Renal cortex interstitium (tissue), 15 donors: ENCODE measurements at places on chromosomes 6 and 20. TPM values are rescaled to one million over a fixed set of nuclear protein-coding genes. Genes with fewer than 3 reads are reported as not detected.

The RAET1E gene
- polyA plus RNA-seq, result 0.50 TPM

DNA sequence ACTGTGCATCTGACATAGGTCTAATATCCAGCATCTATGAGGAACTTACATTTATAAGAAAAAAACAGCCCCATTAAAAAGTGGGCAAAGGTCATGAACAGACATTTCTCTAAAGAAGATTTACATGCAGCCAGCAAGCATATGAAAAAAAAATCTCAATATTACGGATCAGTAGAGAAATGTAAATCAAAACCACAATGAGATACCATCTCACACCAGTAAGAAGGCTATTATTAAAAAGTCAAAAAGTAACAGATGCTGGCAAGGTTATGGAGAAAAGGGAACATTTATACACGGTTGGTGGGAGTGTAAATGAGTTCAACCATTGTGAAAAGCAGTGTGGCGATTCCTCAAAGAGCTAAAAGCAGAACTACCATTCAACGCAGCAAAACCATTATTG is 13.1 kb downstream of the METTL24 start:
- DNase-seq, result no peak

- DNase-seq, result no peak
These were observed 223.7 kb downstream of the TAF4 start for GRCh38 chr20:61841966-61842365.

GRCh38 chr20:25014816-25015215 is 22.3 kb upstream of the APMAP start:
- no peak for DNase-seq

DNA sequence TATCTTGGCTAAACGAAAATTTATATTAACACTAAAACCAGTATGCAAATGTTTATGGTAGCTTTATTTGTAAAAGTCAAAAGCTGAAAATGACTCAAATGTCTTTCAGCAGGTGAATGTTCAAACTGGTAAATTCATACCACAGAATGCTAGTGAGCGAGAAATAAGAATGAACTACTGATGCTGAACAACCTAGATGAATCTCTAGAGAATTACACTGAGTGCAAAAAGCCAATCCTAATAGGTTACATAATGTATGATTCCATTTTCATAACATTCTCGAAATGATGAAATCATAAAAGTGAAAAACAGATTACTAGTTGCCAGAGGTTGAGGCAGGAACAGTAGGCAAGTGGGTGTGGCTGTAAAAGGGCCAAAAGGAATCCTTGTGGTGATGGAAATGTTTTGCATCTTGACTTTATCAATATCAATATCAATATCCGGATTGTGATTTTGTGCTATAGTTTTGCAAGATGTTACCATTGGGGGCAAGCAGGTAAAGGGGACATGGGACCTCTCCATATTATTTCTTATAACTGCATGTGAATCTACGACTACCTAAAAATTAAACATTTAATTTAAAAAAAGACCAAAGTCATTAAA is 26.1 kb downstream of the ZNF311 start:
- no peak for DNase-seq

DNA sequence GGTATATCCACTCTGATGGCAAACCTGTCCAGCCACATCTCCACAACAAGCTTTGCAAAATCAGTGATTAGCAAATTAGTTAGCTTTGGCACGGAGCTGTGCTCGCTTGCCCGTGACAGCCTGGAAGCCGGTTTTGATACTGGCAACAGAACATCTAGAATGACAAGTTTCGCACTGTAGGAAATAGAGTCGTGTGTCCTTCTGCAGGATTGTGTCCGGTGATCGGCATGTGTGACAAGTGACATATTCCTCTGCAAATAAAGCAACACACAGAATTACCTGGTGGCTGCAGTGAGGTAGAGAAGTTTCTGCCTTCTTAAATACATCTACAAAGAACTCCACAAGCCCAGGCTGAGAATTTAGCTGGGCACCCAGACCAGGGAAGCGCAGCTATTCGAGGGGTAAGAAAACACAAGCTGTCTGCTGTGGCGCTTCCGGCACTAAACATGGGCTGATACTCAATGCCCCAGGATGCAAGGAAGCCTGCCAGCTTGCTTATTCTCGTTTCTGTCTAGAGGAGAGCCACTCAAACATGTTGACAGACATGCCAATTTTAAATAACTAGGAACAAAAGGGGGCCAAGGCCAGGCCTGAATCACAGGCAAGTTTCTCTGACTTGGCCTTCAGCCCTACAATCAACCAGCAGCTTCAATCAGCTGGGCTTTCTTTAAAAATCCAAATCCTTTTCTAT is 22.2 kb downstream of the EIF2S2 start:
- DNase-seq, result no peak

- no peak for DNase-seq
These were observed 112.2 kb upstream of the GRIK2 start for GRCh38 chr6:101281266-101281665.

The TMEM244 gene
- not detected for polyA plus RNA-seq

GRCh38 chr6:411402-412145 is 20.0 kb downstream of the IRF4 start:
- no peak for DNase-seq

- no peak for DNase-seq
These were observed 90.6 kb upstream of the CD83 start for GRCh38 chr6:14026831-14027539.

DNA sequence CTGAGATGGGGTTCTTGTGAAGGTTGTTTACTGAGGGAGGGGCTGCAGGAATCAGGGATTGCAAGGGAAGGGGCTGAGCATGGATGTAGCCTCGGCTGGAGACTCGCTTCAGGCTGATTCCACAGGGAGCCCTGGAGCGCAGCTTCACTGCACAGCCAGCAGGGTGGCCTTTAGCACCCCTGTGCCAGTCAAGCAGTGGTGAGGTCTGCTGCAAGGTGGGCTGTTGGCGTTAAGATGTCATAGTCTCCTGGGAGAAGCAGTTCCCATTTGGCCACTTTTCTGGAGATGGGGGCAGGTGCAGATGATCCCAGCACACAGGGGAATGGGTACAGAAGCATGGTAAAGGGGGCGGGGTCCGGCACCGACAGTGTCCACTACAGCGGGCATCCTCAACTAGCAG is 126.3 kb downstream of the TOX2 start:
- no peak for DNase-seq

DNA sequence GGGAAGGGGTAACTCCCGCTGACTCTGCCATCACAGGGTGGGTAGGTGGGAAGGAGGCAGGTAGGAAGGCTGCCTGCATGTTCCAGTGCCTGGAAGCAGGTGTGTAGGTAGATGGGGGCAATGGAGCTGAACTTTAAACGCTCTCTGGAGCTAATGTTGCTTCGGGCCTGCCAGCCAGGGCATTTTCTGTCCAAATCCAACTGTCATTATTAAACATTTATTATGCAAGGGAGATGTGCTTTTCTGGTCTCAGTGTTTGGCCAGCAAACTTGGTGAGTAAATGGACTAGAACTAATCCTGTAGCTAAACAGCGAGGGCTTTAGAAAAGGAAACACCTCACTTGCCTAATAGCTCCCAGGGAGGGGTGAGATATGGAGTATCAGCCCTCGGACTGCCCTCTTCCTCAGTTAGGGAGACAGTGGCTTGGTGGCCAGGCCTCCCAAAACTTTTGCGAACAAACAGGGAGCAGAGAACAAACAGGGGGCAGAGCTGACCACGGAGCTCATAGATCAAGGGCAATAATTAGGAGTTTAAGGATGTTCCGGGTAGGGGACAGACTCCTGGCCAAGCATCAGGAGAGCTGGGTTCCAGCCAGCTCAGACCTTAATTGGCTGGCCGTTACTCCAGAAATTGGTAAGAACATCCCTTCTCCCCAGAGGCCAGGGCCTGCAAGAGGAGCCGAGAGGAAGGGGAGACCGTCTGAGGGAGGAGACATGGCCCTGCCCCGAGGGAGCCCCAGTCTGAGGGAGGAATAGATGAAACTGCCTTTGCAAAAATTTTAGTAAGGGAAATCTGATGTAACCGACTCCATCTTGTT is 131.1 kb downstream of the VEGFA start:
- no peak for DNase-seq

The CALHM4 gene
- polyA plus RNA-seq, result 0.88 TPM

GRCh38 chr20:23995905-23996666 is 7.5 kb upstream of the GGTLC1 start:
- no peak for DNase-seq

The LPIN3 gene
- 11.6 TPM for polyA plus RNA-seq

- no peak for DNase-seq
These were observed 19.3 kb downstream of the SMLR1 start for GRCh38 chr6:130846501-130846900.

- no peak for DNase-seq
These were observed 7.0 kb downstream of the KIAA1755 start for GRCh38 chr20:38253571-38253970.

The MEP1A gene
- polyA plus RNA-seq, result 0.26 TPM

The NFATC2 gene
- 1.6 TPM for polyA plus RNA-seq

The MRPS18A gene
- 49.2 TPM for polyA plus RNA-seq

The CRYBG1 gene
- 25.4 TPM for polyA plus RNA-seq

The RIMS1 gene
- 2.5 TPM for polyA plus RNA-seq

DNA sequence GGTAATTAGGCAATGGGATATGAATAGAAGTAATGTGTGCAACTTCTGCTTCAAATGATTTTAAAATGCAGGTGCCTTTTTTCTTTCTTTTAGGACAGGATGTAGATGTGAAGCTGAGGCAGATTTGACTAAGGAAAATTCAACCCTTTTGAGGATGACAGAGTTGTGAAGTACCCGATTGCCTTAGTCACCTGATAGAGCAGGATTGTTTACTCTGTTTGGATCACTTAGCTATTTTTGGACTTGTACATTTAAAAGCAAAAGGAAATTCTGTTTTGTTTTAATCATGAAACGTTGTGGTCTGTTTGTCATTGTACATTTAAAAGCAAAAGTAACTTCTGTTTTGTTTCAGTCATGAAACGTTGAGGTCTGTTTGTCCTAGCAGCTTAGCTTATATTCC is 143.4 kb downstream of the FAM83B start:
- DNase-seq, result no peak
